ENCODE measurements at places on chromosomes 1 and 21.

DNA sequence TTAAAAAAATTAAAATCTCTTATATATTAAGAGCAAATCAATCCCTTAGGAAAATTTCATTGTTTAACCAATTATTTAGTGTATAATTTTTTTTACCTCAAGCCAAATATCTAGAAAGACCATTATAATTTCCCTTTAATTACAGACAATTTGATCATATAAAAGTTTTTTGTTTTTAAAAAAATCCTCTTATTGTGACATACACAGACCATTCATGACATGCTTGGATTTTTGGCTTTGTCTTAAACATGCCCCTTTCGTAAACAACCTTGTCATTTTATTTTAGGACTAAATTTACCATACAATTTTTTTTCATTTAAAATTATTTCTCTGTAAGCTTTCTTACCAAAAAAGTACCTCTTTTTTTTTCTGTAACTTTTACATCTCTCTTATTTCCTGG is 14.2 kb upstream of the CYP4B1 start:
- no peak overlapping the region for H3K4me3 ChIP-seq

- H3K27ac ChIP-seq: no peak overlapping the region
- DNase-seq: no peak
- no peak overlapping the region for H3K4me3 ChIP-seq
- no peaks in the 10 kb centered on the region for H3K36me3 ChIP-seq
Observed at GRCh38 chr1:110266834-110267233, 56.7 kb downstream of the KCNC4 start.

DNA sequence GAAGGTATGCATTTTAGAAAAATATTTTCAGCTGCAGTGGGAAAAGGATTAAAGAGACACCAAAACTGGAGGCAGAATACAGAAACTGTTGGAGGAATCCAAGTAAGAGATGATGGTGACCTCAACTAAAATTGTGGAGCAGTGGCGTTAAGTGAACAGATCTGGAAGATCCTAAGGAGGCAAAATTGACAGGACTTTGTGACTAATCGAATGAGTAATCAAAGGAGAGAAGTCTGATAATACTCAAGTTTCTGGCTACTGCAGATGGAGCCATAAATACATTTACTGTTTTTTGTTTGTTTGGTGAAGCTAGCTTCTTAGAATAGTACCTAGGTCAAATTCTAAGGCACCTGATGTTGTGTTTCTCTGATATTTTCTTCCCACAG is 3.1 kb downstream of the CTBS start:
- H3K36me3 ChIP-seq: peaks cover 8% of the 10 kb centered on the region
- no peaks in the 10 kb centered on the region for H3K27me3 ChIP-seq
- H3K27ac ChIP-seq: no peak overlapping the region
- no peak overlapping the region for H3K4me3 ChIP-seq
- peaks cover 39% of the 10 kb centered on the region for H3K4me1 ChIP-seq
- no peak for DNase-seq

DNA sequence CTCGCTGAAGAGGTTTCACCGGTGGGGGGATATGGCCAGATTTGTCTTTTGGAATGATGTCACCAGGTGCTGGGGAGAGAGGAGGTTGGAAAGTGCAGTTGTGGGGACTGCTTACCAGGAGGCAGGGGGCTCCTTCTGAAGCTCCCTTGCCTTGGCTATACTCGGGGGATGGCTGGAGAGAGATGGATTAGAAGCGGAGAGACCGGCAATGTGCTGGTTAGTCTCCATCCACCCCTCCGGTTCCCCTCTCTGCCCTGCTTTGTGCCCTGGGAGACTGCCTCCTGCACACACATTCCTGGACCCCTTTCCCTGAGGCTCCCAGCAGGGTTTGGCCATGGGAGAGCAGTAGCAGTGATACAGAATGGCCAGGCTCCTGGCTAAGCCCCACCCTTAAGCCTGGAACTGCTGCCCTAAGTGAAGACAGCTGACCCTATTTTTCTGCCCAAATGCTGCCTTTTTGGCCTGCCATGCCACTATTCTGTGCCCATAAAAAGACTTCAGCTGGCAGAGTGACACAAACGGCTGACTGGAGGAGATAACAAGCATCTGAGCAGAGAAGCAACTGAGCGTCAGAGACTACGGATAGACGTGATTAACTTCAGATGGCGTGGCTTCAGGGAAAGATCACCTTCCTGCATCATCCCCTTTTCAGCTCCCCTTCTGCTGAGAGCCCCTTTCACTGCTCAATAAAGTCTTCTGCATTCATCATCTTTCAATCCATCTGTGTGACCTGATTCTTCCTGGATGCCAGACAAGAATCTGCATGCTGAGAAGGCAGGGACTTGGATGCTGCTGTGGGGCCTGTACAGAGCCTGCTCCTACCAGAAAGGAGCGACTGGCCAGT is 14.5 kb upstream of the VPS13D start:
- H3K4me3 ChIP-seq: no peak overlapping the region
- H3K27ac ChIP-seq: no peak overlapping the region
- H3K4me1 ChIP-seq: no peaks in the 10 kb centered on the region
- H3K36me3 ChIP-seq: no peaks in the 10 kb centered on the region
- H3K27me3 ChIP-seq: no peaks in the 10 kb centered on the region
- no peak for DNase-seq

GRCh38 chr1:98027103-98027705 is 106.4 kb upstream of the DPYD start:
- no peak overlapping the region for H3K4me3 ChIP-seq
- no peaks in the 10 kb centered on the region for H3K36me3 ChIP-seq
- no peaks in the 10 kb centered on the region for H3K27me3 ChIP-seq
- H3K4me1 ChIP-seq: no peaks in the 10 kb centered on the region

DNA sequence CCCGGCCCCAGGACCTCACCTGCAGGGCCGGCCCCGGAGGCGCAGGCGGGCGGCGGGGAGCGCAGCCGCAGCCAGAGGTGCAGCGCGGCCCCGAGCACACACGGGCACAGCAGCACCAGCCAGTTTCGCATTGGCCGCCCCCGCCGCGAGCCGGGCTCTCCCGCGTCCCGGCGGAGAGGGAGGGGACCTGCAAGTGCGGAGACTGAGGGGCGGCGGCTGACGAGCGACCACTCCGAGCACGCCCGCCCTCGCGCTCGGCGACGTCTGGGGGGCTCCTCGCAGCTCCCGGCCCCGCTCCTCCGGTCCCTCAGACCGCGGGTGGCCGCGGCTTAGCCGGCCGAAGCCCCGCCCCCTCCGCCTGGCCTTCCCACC is at the start of gene B3GALNT2:
TSS of gene B3GALNT2 (minus strand) at position 331 of the 372 bp plus-strand sequence. CDS start at position 131, 200 bp downstream.
- H3K36me3 ChIP-seq: no peaks in the 10 kb centered on the region
- peak within 1 kb of the TSS; percentile 94 for H3K4me3 ChIP-seq
- no peak for DNase-seq
- H3K4me1 ChIP-seq: peaks cover 20% of the 10 kb centered on the region
- peak within 1 kb of the TSS; percentile 98 for H3K27ac ChIP-seq

DNA sequence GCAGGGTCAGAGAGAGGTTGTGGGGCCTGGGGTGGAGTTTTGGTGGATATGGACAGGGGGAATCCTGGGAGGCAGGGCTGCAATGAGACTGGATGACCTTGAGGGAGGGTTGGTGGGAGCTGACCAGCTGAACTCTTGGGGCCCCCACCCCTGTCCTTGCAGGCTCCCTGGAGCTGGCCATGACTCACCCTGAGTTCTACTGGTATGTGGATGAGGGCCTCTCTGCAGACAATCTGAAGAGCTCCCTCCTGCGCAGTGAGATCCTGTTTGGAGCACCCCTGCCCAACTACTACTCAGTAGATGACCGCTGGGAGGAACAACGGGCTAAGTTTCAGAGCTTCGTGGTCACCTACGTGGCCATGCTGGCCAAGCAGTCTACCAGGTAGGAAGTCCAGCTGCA is 23.6 kb downstream of the DISP3 start:
- H3K27ac ChIP-seq: no peak overlapping the region
- no peaks in the 10 kb centered on the region for H3K4me1 ChIP-seq
- peak; percentile 32 for DNase-seq
- no peak overlapping the region for H3K4me3 ChIP-seq

GRCh38 chr1:183926983-183927382 is 110.5 kb downstream of the COLGALT2 start:
- peaks cover 46% of the 10 kb centered on the region for H3K36me3 ChIP-seq
- no peak for DNase-seq
- H3K4me1 ChIP-seq: peaks cover 3% of the 10 kb centered on the region
- no peaks in the 10 kb centered on the region for H3K27me3 ChIP-seq
- no peak overlapping the region for H3K4me3 ChIP-seq

DNA sequence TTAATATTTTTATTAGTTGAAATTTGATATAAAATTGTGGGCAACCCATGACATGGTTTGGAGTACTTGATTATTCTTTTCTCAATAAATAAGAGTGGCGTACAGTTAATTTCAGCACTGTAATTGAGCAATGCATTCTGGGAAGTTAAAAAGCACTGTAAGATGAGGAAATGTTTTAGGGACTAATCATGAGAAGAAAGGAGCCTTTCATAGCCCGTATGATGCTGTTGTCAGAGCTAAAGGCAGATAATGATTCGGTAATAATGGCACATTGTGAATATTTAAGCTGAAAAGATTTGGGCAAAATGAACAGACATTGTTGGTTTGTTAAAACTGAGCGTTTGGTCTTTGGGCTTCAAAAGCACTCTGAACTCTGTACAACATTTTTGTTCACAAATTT is 139.3 kb downstream of the NFIA start:
- H3K36me3 ChIP-seq: no peaks in the 10 kb centered on the region
- H3K27me3 ChIP-seq: no peaks in the 10 kb centered on the region
- no peak for DNase-seq
- no peak overlapping the region for H3K4me3 ChIP-seq
- no peak overlapping the region for H3K27ac ChIP-seq
- H3K4me1 ChIP-seq: peaks cover 30% of the 10 kb centered on the region

GRCh38 chr1:146051452-146051851 is 29.9 kb upstream of the HJV start:
- H3K4me3 ChIP-seq: peak overlapping the region; percentile 46
- DNase-seq: peak; percentile 62
- H3K27me3 ChIP-seq: no peaks in the 10 kb centered on the region
- peaks cover 10% of the 10 kb centered on the region for H3K4me1 ChIP-seq
- H3K36me3 ChIP-seq: no peaks in the 10 kb centered on the region

GRCh38 chr1:21669258-21670058 is at the start of gene RAP1GAP:
Gene RAP1GAP, minus strand, starts transcription at chr1:21669357. Its CDS starts 49,325 bp downstream, at chr1:21620032.
- peak; percentile 76 for DNase-seq
- no peaks in the 10 kb centered on the region for H3K36me3 ChIP-seq
- H3K27ac ChIP-seq: no peak within 1 kb of the TSS
- peak within 1 kb of the TSS; percentile 39 for H3K4me3 ChIP-seq
- peaks cover 30% of the 10 kb centered on the region for H3K27me3 ChIP-seq

GRCh38 chr1:44783697-44784093 is 4.3 kb downstream of the BEST4 start:
- peak overlapping the region; percentile 43 for H3K27ac ChIP-seq
- H3K4me1 ChIP-seq: peaks cover 37% of the 10 kb centered on the region
- peak overlapping the region; percentile 51 for H3K4me3 ChIP-seq
- H3K36me3 ChIP-seq: peaks cover 25% of the 10 kb centered on the region
- no peaks in the 10 kb centered on the region for H3K27me3 ChIP-seq

- peak within 1 kb of the TSS; percentile 89 for H3K27ac ChIP-seq
- peak; percentile 76 for DNase-seq
- H3K4me3 ChIP-seq: peak within 1 kb of the TSS; percentile 81
- no peaks in the 10 kb centered on the region for H3K36me3 ChIP-seq
Observed at GRCh38 chr1:44031252-44032169, at the start of gene SLC6A9. Gene SLC6A9, minus strand, starts transcription at chr1:44031462. Its CDS starts 7,185 bp downstream, at chr1:44024277.

DNA sequence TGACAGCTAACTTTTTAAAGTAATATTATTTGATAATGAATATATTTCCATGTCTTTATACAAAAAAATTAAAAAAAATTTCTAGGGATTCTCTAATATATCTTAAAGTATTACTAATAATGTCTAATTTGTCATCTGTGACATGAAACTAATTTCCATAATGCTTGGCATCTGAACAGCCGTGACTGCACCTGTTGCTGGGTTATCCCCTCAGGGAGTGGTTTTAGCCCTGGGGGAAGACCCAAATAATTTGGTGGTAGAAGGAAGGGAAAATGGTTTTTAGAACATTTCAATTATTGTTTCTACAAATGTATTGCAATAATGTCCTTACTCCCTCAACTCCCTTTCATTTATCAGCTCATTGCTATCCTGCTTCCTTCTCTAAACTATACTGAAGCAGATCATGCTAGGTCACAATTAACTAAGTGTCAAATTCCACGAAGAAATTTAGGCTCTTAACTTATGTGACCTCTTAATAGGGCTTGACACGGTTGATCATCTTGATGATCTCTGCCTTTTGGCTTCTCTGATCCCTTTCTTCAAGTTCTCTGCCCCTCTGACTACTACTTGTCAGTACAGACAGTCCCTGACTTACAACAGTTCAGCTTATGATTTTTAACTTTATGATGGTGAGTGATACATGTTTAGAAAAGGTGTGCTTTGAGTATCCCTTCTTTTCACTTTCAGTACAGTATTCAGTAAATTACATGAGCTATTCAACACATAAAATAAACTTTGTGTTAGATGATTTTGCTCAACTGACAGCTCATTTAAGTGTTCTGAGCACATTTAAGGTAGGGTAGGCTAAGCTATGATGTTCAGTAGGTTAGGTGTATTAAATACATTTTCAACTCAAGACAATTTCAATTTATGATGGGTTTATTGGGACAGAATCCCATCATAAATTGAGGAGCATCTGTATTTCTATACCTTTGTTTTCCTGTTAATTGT is 26.4 kb upstream of the DPH5 start:
- no peak overlapping the region for H3K27ac ChIP-seq
- DNase-seq: no peak
- no peak overlapping the region for H3K4me3 ChIP-seq
- H3K27me3 ChIP-seq: no peaks in the 10 kb centered on the region

DNA sequence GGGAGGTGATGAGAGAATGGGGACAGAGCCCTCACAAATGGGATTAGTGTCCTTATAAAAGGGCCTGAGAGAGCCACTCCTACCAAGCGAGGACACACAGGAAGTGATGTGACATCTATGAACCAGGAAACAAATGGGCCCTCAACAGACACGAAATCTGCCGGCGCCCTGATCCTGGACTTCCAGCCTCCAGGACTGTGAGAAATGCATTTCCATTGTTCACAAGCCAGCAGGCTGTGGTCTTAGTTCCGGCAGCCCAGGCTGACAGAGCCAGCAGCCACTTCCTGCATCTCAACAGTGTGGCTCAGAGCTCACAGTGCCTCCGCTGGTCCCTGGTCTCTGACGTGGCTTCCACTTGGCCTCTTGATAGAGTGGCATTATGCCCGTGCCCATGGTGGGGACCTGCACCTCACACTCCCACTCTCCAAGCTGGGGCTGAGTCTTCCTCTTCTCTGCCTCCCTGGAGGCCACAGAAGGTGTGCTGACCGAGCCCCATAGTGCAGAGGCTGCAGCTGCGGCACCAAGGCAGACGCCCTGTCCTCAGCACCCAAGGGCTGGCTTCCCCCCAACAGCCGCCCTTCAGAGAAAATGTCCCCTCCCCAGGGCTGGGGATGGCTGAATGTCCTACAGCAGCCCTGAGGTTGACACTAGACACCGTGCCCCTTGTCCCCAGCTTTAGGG is 44.9 kb downstream of the ACOT7 start:
- no peak overlapping the region for H3K27ac ChIP-seq
- H3K27me3 ChIP-seq: no peaks in the 10 kb centered on the region
- DNase-seq: no peak
- no peaks in the 10 kb centered on the region for H3K36me3 ChIP-seq
- peaks cover 51% of the 10 kb centered on the region for H3K4me1 ChIP-seq

DNA sequence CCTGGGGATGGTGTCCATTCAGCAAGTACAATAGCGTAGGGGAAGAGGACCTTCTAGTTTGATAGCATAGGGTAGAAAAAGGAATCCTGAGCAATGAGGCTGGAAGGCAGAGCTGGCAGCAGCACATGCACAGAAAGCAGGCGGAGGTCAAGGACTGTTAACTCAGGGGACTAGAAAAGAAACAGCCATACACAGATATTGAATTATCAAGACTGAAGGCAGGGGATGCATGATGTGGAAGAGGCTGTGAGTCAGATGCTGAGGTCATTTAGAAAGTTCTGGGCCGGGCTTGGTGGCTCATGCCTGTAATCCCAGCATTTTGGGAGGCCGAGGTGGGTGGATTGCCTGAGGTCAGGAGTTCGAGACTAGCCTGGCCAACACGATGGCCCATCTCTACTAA is 65.6 kb downstream of the OPTC start:
- H3K4me1 ChIP-seq: peaks cover 40% of the 10 kb centered on the region
